ENCODE measurements at places on chromosomes 16 and 17. TPM values are rescaled to one million over a fixed set of nuclear protein-coding genes. Genes with fewer than 3 reads are reported as not detected.

HSD11B2 gene
- total RNA-seq, result not detected

CCL14 gene
- total RNA-seq, result not detected

GP2 gene
- not detected for total RNA-seq

- H3K27me3 ChIP-seq, result 0 out of 2 replicates have a peak, but pooled peaks cover 4% of the 10 kb centered on the region
- peak; percentile 67 for DNase-seq
- peak overlapping the region; percentile 43 for H3K27ac ChIP-seq
- H3K36me3 ChIP-seq, result peaks cover 62% of the 10 kb centered on the region
- H3K4me3 ChIP-seq, result no peak overlapping the region
Measured at GRCh38 chr16:66728117-66728787, 23.2 kb downstream of the DYNC1LI2 start.

DNA sequence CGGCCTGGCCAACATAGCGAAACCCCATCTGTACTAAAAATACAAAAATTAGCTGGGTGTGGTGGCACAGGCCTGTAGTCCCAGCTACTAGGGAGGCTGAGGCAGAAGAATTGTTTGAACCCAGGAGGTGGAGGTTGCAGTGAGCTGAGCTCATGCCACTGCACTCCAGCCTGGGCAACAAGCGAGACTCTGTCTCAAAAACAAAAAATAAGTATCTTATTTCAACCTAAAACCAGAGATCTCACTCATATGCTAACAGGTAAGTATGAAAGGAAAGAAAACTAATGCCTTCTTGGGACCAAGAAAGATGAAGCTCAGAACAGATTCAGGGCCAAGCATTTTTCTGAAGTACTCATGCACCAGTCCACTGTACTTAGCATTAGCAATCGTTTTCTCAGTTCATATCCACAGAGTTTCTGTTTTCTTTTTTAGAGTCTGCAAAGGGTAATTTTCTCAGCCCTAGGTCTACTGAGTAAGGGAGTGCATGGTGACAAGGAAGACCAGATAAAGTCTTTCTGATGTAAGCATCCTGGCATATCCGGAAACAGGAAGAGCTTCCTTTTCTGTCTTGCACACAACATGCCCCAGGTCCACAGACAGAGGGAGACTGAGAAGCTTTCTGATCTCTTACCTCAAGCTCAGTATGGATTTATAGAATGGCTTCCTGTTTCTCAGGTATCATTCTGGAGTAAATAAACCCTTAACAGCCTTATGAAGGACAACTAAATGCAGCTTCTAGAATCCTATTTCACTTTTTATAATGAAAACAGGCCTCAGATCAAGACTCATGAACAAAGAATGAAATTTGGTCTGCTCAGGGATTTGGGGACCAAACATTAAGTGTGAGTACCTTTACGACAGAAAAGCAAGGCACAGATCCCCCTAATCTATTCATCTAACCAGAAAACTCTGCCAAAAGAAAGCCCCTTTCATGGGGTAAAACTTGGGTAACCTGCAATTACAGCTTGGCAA is 38.7 kb upstream of the FOXJ1 start:
- H3K27ac ChIP-seq, result no peak overlapping the region
- H3K4me1 ChIP-seq, result peaks cover 11% of the 10 kb centered on the region
- H3K4me3 ChIP-seq, result no peak overlapping the region
- no peaks in the 10 kb centered on the region for H3K36me3 ChIP-seq
- no peaks in the 10 kb centered on the region for H3K27me3 ChIP-seq
- DNase-seq, result no peak

GRCh38 chr16:11674001-11674817 is 6.0 kb downstream of the SNN start:
- no peak overlapping the region for H3K27ac ChIP-seq
- no peak overlapping the region for H3K4me3 ChIP-seq
- H3K4me1 ChIP-seq, result peaks cover 41% of the 10 kb centered on the region
- H3K27me3 ChIP-seq, result peaks cover 11% of the 10 kb centered on the region

DNA sequence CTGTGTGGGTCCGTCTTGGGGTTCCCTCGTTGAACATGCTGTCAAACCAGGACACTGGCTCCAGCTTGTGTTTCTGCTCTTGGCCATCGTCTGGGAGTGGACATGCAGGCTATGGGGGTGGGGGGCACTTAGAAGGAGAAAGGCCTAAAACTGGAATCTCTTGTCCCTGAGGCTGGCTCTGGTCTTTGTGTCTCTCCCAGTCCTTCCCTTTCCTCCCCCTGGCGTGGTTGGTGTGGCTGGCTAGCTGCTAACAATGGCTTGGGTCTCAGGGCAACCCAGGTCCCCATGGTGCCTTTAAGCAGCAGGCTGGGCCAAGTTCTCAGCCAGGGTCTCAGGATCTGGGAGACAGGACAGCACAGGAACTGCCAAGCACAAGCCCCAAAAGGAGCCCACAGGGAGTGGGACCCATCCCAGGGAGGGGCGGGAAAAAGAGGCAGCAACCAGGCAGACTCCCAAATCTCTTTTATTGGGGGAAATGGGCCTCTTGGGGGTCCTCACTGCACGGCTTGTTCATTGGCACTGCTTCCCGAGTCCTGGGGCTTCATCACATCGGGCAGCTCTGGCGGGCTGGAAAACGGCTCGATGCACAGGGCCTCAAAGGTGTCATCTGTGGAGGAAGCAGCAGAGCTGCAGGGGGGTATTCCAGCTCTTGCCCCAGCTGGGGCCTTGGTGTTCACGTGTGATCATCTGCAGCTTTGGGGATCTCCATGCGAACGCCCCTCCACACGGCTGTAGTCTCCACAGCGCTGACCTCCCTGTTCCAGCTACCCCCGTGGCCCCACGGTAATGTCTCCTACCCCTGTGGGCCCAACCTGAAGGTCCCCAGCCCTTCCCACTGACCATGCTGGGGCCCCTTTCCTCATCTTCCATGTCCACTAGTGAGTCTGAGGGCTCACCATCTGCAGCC is 5.3 kb downstream of the ELOB start:
- DNase-seq, result no peak
- no peak overlapping the region for H3K4me3 ChIP-seq
- peak overlapping the region; percentile 64 for H3K27ac ChIP-seq
- H3K27me3 ChIP-seq, result peaks cover 7% of the 10 kb centered on the region

- H3K4me3 ChIP-seq, result peak overlapping the region; percentile 42
- H3K27ac ChIP-seq, result peak overlapping the region; percentile 60
- peak; percentile 85 for DNase-seq
- H3K27me3 ChIP-seq, result peaks cover 14% of the 10 kb centered on the region
Measured at GRCh38 chr16:1002399-1003166, 21.0 kb downstream of the SOX8 start.

All from HFFc6 (cell line).